NCI-H524 (cell line): ENCODE measurements at places on chromosomes 6 and 20.

DNA sequence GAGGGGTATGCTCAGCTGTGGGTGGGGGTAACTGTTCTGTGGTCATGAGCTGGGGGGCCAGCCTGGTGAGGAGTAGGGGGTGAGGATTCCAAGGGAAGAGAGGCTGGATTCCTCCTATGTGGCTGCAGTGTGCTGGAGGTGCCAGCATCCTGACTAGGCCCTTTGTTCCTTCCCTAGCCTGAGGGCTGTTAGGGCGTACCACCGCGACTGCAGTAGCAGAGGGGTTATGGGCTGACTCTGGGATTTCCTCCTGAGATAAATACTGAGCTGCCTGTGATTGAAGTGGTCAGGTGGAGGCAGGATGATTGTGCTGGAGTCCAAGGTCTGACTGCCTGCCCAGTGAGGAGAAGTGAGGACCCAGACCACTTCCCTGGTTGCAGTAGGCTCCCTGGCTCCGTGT is 205.3 kb downstream of the ADGRG6 start:
- no peak for DNase-seq

DNA sequence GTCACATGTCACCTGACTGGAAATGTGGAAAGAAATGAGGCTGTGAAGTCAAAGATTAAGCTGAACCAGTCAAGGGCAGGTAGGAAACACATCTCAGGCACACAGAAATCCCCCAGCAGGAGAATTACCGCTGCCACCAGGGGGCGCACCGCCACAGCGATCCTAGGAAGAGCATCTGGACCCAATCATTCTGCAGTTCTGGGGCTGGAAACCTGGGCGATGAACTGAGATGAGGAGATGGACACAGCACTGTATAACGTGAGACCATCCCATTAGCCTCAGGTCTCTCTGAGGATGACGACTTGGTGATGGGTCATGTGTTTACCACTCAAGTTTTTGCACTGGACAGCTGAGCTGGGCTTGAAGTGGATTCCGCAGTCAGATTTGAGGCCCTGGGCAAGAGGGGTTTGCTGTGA is 6.5 kb upstream of the SLC24A3 start:
- peak; percentile 44 for DNase-seq

GRCh38 chr6:157537556-157537955 is 156.6 kb downstream of the ZDHHC14 start:
- peak; percentile 74 for DNase-seq

- DNase-seq = peak; percentile 62
Observed at GRCh38 chr20:14948416-14948815, 611.0 kb upstream of the FLRT3 start.

- DNase-seq = no peak
Observed at GRCh38 chr20:48339190-48339985, 488.4 kb downstream of the PREX1 start.
